Bronchial epithelial cell (primary cell): ENCODE measurements at places on chromosomes 5 and 9.

DNA sequence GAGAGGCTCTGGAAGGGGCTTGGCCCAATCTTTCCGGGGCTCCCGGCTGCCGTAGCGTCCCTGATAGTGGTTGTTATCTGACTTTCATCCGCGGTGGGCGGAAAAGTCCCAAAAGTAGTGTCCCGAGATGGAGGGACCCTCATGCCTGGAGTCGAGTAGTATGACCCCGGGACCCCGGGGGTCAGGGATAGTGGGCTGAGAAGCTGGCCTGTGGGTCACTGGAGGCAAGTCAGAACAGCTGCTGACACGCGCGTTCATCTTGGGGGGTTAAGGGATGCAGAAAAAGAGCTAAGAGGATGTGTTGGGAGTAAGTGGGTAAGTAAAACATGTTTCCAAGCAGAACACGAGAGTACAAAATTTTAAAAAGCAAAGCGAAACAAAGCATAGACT lies 123.4 kb downstream of the TMEM161B start:
- DNase-seq: no peak

DNA sequence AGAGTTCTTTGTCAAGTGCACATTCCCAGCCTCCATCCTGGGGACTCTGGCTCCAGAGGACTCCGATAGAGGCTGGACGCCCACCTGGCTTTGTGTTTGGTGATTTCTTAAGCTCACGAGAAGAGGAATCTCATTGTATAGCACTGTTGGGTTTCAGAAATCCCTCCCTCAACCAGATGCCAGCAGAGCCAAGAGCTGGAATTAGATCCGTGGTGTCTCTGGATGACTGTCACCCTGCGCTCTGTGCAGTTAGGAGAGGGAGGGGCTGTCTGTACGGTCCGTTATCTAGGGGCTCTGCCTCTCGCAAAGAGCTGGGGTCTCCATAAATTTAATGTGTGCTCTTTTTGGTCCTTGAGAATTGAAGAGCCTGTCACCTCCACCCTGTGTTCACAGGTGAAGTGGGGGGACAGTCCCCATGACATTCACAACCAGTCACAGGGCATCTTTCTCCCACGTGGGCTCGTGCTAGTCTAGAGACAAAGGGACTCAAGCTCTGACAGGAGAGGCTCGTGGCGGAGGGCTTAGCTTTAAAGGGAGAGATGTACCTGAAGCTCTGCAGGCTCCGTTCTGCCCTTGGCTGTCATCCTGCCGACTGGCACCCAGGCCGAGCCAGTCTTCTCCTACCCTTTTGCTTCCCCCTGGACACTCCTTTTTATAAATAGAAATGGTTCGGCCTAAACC lies 41.4 kb downstream of the FAM78A start:
- DNase-seq: no peak

GRCh38 chr9:115651461-115651860 lies 502.1 kb upstream of the PAPPA start:
- no peak for DNase-seq

GRCh38 chr9:92424340-92424739 lies at the start of gene OMD:
TSS of gene OMD (minus strand) at chr9:92424471. CDS start at chr9:92417558, 6,913 bp downstream.
- no peak for DNase-seq

DNA sequence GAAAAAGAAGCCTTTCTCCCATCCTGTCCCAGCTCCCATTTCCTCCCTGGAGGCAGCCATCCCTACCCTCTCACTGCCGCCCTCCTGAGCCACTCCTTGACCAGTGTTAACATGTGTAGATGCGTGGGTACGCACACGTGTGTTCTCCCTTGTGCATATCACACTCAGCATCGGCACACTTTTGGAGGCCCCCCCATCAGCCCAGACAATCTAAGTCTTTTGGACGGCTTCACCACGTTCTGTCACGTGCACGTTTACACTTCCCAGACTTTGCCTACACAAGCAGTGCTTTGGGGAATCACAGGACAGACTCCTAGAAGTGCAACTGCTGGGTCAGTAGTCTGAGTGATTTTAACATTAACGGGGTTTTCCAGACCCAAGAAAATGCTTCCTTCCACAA lies 18.0 kb downstream of the HRH2 start:
- DNase-seq: no peak

DNA sequence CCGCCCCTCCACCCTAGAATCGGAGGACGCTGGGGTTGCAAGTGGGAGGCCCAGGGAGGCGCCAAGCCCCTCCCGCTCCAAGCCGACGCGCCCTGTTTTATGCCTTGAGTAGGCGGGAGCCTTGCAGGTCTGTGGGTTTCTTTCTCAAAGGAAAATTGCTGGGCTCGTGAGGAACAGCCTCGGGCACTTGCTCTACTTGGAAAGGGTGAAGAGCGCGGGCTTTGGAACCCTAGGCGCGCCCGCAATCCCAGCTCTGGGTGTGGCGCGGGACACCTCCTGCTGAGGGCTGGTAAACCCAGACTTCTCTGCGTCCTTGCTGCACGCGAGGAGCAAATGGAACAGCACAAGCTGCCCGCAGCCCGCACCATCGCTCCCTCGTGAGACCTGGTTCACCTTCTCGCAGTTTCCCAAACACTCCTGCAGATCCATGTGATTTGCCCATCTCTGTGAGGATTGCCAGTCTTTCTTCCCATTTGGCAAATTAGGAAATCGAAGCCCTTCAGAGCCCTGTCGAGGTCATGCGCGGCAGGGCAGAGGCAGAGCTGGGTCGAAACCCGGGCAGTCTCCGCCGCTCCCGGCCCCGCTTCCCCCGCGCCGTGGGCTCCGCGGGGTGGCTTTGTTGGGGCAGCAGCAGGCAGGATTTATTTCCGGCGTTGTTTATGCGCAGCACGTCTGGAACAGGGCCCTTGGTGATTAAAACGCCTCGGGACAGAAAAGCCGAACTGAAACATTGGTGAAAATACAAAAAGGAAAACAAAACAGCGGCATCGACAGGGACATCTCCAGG lies 98.4 kb upstream of the CPLX2 start:
- no peak for DNase-seq

DNA sequence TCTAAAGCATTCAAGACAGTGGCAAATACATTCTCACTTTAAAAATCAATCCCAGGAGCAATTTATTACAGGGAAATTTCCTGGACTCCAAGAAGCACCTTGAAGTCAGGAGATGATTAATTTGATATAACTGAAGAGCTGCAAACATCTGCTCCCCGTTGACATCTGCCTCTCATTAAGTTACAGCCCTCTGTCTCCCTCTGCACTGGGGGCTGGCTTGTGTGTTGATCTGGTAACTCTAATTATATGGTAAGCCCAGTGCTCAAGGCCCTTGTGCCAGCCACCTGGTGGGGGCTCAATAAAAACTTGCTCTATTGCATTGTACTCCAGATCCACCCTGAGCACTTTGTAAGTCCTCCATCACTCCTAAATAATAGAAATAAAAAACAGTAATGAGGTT lies 131.1 kb upstream of the ZNF462 start:
- DNase-seq: no peak

- peak; percentile 95 for DNase-seq
Observed at GRCh38 chr5:76701298-76701697, 14.6 kb upstream of the F2R start.

DNA sequence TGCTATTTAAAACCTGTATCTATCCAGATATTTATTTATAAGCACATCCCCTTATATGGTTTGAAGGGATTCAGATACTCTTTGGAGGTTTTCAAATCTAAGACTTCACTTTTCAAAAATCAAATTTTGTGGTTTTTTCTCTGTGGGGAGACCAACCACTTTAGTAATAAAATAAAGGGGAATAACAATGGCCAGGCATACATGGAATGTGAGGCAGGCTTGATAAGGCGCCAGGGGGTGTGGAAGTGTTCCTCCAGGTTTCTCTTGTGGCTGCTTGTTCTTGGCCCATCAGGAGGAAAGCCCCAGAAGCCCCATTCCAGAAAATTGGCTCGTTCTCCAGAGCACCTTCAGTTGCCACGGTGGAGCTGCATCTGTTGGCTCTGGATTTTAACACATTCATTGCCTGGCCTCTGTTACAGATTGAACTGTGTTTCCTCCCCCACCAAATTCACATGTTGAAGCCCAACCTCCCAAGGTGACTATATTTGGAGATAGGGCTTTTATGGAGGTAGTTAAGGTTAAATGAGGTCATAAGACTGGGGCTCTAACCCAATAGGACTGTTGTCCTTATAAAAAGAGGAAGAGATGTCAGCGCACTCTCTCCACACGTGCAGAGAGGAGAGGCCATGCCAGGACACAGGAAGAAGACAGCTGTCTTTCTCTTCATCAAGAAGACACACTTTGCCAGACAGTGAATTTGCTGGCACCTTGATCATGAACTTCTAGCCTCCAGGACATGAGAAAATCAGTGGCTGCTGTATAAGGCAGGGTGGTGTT lies 195.9 kb downstream of the TMEM38B start:
- DNase-seq: no peak

GRCh38 chr5:54603372-54603771 lies 85.8 kb downstream of the SNX18 start:
- DNase-seq: no peak

DNA sequence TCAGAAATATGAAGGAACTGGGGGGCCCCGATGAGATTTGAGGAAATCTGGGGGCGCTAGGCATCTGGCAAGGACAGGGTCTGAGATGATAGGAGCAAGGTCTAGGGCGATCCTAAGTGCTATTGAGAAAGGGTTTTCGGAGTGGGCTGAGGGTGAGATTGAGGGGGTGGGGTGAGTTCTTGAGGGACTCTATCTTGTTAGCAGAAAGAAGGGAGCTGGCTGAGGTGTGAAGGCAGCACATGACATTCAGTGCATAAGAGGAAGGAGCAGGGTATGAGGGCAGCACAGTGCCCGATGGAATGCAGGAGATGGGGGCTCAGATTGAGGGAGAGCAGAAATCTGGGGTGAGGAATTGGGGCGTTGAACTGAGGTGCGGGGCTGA lies 640 bp downstream of the TRIM32 start:
- no peak for DNase-seq

- no peak for DNase-seq
Observed at GRCh38 chr5:9691261-9691660, 61.1 kb upstream of the TAS2R1 start.

GRCh38 chr9:131841765-131842318 lies 102.0 kb upstream of the RAPGEF1 start:
- DNase-seq: no peak

- DNase-seq: no peak
Observed at GRCh38 chr5:67003685-67003934, 193.0 kb downstream of the CD180 start.

DNA sequence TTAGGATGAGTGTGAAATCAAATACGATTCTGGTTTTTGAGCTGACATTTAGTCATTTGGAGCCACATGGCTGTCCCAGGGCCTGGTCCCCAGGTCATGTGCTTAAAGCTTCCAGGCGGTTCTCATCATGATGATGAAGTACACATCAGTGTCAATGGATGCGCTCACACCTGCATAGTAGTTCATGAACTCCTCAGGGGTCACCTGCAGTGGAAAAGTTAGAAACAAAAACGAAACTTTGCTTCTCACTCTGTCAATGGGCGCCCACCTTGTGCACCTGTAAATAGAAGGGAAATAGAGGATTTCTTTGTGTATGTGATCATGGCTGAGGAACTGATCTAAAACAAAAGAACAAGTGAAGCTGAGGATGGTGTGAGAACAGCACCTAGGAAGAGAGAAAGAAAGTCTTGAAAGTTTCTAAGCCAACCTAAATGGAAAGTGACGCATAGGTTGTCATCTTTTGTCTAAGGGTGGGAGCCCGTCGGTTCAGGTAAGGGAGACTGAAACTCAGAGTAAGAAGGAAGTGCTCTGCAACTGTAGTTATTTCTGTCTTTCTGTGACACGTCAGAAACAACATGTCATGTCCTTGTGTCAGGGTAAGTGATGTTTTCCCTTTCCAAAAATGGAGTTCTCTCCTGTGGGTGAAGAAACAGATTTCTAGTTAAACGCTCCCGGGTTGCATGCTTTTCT lies 33.8 kb downstream of the CAPSL start:
- no peak for DNase-seq

- DNase-seq: peak; percentile 3
Observed at GRCh38 chr9:105693435-105694189, 729 bp upstream of the TMEM38B start.

DNA sequence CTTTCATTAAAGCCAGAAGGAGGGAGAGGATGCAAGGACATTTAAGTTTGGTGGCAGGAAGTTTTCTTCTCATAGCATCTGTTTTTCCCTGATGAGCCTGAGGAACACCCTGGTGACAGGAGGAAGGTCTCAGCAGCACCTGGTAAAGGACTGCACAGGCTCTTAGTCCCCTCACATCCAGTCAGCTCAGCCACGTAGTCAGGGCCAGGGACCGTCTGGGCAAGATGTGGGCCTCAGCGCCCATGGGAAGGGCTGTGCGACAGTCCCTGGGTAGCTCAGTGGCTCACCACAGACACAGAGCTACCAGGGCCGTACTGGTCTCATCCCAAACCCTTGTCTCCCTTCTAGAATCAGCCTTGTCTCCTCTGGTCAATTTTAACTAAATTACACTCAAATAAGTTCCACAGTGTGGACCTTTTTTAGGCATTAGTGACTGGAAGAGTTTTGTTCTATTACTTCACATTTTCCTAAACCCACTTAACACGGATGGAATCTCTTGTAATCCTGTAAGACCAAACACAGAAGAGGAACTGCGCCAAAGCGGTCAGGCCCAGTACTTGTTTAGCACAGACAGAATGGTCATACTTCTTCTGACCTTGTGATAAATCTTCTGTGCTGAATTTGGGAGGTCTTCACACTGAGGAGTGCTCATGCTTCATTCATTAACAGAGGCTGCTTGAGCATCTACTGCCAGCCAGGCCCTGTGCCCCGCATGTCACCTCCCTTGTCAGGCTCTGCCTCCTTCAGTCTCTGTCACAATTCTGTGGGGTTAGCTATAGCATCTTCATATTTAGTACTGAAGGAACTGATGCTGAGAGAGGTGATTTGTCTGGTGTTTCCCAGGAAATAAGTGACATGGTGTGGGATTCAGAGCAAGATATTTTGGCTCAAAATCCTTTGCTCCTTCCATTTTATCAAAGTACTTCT lies 91.4 kb downstream of the ANGPTL2 start:
- no peak for DNase-seq

DNA sequence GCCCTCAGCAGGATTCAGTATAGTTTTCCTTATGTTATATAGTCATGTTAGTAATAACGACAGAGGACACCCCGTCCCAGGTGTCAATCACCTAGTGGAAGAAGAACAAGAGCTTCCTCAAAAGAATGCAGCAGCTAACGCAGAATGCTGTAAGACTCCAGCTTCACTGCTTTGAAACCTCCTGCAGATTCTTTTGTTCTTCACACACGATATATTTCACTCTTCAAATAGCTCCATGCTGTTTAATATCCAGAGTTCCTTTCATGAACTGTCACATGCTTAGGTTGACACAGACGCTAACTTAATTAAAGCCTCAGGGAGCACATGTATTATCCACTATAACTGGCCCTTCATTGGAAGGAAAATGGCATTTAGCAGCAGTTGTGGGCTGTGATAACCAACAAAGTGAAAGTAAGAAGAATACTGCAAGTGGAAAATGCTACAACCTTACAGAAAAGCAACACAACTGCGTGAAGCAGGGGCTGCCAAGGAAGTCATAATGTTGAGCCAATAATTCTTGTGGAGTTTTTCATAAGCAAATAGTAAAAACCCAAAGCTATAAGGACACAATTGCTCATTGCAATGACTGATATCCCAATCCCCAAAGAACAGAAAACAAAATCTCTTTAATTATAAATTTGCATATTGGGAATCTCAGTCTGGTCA lies 387.5 kb downstream of the PLK2 start:
- no peak for DNase-seq
